Endothelial cell of umbilical vein (primary cell): ENCODE measurements at places on chromosomes 3 and 15. TPM values are rescaled to one million over a fixed set of nuclear protein-coding genes. Genes with fewer than 3 reads are reported as not detected.

Gene ST8SIA2
- 0.46 TPM in 2 replicates for polyA plus RNA-seq

Gene GATA2
- polyA plus RNA-seq = 28.8 and 35.6 TPM in 2 replicates

Gene GADL1
- polyA plus RNA-seq = not detected in 2 replicates

Gene TYRO3
- 13.3 and 14.1 TPM in 2 replicates for polyA plus RNA-seq

Gene THAP10
- 1.7 TPM in 2 replicates for polyA plus RNA-seq

Gene PCSK6
- polyA plus RNA-seq = 0.18 and 0.33 TPM in 2 replicates

Gene ZPLD1
- polyA plus RNA-seq = not detected in 2 replicates

Gene MKRN2OS
- polyA plus RNA-seq = not detected in 2 replicates

Gene CLDN1
- polyA plus RNA-seq = 0.16 and 0.32 TPM in 2 replicates

Gene UBA7
- 80.7 and 98.7 TPM in 2 replicates for polyA plus RNA-seq

Gene PPARG
- 0.14 and 0.15 TPM in 2 replicates for polyA plus RNA-seq

Gene DZIP1L
- 3.0 and 4.1 TPM in 2 replicates for polyA plus RNA-seq

Gene ADGRG7
- polyA plus RNA-seq = not detected in 2 replicates

Gene CD276
- 73.6 and 85.4 TPM in 2 replicates for polyA plus RNA-seq

Gene FAM43A
- 244 and 316 TPM in 2 replicates for polyA plus RNA-seq

GRCh38 chr3:67462187-67462586 is 192.2 kb downstream of the SUCLG2 start:
- no peak for DNase-seq

DNA sequence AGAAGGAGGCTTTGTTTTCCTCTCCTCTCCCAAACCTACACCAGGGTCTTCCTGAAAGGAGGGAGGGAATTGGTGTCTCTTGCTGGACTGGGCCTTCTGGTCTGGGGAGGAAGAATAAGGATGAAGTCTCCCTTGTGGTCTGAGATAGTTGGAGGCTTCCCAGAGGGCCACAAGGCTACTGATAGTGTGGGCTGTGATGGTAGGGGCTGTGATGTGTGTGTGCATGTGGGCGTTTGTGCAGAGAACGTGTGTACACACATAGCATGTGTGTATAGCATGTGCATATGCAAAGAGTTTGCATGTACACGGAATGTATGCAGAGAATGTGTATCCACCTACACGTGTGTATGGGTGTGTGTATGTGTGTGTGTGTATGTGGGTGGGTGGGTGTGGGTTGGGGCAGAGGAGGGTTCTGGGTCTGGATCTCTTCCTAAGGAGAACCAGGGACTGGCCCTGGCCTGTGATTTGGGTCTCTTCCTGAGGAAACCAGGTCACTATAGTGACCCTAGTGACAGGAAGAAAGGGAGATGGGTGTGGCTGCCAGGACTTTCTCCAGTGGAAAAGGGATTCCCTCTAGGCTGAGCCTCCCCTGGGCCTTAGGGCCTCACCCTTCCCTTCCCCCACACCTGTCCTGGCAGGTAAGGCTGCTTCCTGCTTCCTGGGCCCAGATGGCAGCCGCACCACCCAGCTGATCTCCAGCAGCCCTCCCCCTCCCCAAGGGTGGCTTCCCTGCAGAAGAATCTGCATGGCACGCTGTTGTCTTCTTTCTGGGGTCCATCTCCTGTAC is 1.7 kb downstream of the FLNB start:
- no peak for DNase-seq

DNA sequence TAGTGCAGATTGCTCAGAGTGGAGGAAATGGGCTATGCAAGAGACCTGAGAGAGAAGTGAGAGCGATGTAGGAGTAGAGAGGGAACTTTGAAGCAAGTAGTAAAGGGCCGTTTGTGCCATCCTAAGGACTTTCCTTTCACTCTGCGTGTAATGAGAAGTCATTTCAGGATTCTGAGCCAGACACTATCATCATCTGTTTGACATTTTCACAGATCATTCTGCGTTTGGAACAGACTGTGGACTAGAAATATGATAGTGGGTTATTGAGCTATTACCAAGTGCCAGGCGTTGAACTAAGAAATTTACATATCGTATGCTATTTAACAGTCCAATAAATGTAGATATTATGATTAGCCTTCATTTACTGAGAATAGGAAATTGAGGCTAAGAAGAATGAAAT is 150.0 kb upstream of the ROBO2 start:
- DNase-seq = no peak

GRCh38 chr3:196712514-196713413 is 587 bp downstream of the PIGX start:
- peak; percentile 68 for DNase-seq

GRCh38 chr3:13346481-13347389 is 73.4 kb downstream of the NUP210 start:
- no peak for DNase-seq

DNA sequence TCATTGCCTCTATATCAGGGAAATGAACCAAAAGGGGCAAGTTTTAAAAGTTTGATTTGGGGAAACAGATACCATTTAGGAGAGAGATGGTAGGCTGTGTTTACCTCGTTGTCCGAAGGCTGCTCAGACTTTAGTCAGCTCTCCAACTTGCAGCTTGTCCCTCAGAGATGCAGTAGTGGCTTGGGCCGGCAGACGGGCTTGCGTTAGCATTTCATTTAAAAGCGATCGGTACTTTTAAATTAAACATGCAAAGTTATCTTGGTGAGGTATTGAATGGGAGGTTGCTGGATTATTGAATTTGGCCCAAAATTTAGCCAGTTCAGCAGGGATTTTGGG is 26.2 kb downstream of the EEFSEC start:
- DNase-seq = no peak

DNA sequence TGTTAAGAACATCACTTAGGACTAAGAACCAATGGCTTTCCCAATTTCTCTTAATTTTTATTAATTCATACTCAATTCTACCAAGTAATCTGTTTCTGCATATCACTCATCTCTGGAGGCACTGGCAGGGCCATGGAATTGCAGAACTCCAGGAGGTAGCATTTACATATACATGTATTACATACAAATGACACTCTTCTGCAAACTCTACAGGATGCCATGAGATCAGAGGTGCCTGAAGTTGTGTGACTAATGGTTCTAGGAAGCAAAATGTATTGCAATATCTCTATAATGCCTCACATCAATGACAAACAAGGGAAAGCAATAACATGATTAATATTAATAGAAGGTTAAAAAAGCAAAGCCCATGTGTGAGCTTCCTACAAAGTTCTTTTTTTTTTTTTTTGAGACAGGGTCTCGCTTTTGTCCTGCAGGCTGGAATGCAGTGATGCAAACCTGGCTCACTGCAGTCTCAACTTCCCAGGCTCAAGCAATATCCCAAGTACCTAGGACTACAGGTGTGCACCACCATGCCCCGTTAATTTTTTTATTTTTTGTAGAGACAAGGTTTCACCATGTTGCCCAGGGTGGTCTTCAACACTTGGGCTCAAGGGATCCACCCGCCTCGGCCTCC is 33.0 kb downstream of the DENND6A start:
- DNase-seq = no peak

- no peak for DNase-seq
These were observed 36.7 kb downstream of the MAP2K5 start for GRCh38 chr15:67579164-67579563.

DNA sequence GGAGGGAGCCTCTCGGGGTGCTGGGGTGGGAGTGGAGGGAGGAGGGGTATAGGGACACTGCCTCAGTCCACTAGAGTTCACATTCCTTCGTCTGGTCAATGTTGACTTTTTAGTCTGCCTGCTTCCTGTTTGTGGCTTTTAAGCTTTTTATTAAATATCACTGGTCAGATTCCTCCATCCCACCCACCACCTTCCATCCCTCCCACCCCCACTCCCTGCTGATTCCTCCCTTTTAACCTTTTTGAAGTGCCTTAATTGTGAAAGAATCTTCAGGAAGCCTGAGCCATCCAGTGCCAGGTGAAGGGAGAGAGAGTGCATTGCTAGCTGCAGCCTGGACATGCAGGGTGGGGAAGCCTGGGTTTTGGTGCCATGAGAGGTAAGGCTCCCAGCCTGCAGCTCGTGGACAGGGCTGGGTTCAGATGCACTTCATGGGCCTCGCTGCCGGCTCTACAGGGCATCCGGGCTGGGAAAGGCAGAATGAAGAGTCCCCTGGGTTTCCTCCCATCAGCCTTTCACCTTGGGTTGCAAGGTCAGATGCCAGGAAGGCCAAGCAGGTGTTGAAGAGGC is 105.9 kb downstream of the DNAJB8 start:
- DNase-seq = peak; percentile 42

DNA sequence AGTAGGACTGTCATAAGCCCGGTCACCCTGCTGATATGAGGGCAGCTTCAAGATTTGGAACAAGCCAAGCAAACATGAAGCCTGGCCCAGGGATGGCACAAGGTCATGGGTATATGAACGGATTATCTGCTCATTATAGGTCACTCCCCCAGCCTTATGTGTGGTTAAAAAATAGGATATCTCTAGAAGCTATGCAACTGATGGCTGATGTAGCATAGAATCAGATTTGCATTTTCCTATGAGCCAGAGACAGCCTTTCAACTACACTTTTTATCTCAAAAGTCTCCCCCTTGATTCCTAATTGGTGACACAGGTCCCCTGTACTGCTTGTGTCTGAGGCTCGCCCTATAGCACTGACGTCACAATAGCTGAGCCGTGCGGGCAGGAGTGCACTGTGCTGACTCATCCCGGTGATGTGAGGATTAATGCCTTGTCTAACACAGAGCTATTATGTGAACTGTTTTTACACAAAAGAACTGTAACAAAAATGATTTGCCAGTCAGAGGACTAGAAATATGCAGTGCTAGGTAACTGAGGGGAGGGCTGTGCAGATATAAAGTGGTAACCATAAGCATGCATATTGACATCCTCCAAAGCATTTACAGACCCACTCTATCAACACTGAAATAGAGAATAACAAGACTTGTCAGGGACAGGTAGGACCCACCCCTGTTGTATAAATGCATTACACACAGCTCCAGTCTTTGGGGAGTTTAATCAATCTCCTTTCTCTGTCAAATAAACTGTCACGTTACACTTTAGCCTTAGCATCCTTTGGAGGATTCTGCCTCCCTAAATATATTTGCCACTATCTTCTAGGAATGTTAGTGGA is 204.9 kb downstream of the TIGIT start:
- no peak for DNase-seq

DNA sequence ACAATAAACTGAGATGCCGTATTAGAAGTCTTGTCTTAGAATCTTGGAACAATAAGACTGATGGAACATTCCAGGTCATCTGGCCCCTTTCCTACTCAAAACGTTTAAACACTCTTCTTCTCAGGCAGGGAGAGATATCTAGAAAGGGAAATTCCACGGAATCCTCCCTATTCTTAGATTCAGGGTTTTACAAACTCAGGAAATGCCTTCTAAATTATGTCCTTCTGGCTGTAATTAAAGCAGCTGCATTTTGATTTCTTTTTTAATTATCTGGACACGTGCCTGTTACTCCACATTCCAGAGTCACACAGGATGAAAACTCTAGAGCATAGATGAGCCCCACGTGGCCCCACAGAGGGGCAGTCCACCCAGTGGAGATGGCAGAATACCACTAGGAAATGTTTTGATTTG is 41.5 kb upstream of the MTMR10 start:
- DNase-seq = peak; percentile 88

DNA sequence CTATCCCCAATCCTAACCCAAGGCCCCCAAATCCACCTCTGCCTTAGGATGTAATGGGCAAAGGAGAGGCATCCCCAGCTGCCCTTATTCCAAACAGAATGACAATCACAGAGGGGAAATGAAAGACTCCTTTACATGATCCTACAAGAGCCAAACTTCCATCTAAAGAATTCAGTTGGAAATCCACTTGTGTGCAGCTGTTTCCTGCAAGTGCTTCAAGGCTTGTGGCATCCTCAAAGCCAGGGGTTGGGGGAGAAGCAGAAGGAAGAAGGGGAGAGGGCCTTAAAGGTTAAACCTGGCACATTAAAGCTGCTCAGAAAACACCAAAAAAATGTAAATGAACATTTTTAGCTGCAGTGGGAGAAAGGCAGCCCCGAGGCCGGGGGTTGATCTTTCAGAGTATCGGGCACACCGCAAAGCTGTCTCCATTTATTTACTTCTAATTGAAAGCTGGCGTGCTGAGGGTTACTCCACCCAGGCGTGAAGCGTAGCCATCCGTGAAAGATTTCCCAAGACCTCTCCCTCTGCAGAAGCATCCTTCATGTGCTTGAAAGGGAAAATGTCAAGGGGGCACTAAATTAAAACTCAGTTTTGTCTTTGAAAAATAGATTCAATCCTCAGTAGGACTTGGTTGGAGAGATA is 217.8 kb downstream of the SHQ1 start:
- no peak for DNase-seq
